T-helper 17 cell (primary cell): ENCODE measurements at places on chromosomes 1 and 21. TPM values are rescaled to one million over a fixed set of nuclear protein-coding genes. Genes with fewer than 3 reads are reported as not detected.

The IFI44 gene
- total RNA-seq: 72.5 TPM

The WNT3A gene
- total RNA-seq: not detected

The POLR3GL gene
- 24.1 TPM for total RNA-seq

The THEM5 gene
- not detected for total RNA-seq

The SERINC2 gene
- total RNA-seq: not detected

The LCE2B gene
- total RNA-seq: not detected

The MAB21L3 gene
- total RNA-seq: not detected

The RCC1 gene
- total RNA-seq: 10.7 TPM

The GBP7 gene
- total RNA-seq: not detected

The PDC gene
- not detected for total RNA-seq

The PLA2G5 gene
- not detected for total RNA-seq

The CELA3B gene
- total RNA-seq: not detected

The TTC39A gene
- not detected for total RNA-seq

The SLC1A7 gene
- total RNA-seq: not detected

The ZNF496 gene
- total RNA-seq: 5.4 TPM

The BRINP2 gene
- total RNA-seq: not detected

The LCE1C gene
- not detected for total RNA-seq

The PGLYRP4 gene
- not detected for total RNA-seq

The CD5L gene
- total RNA-seq: not detected

The FOXO6 gene
- 0.86 TPM for total RNA-seq

The ZFP69 gene
- total RNA-seq: 3.1 TPM

The SHISA4 gene
- total RNA-seq: 0.63 TPM

The RNF207 gene
- total RNA-seq: 17.7 TPM

The SLC44A3 gene
- 0.68 TPM for total RNA-seq

The C1orf56 gene
- total RNA-seq: 0.52 TPM

The SARS1 gene
- 120 TPM for total RNA-seq

The PDZK1 gene
- total RNA-seq: 0.55 TPM

The OR2T35 gene
- total RNA-seq: not detected

The PLXNA2 gene
- 2.2 TPM for total RNA-seq

The UBXN10 gene
- total RNA-seq: 1.0 TPM

The TCHH gene
- total RNA-seq: 0.05 TPM

The S100A8 gene
- 110 TPM for total RNA-seq

The ACOT11 gene
- total RNA-seq: 0.67 TPM

The EPRS1 gene
- total RNA-seq: 55.1 TPM

The MAP10 gene
- total RNA-seq: 1.8 TPM

The SLC27A3 gene
- 7.4 TPM for total RNA-seq

The TRIM58 gene
- total RNA-seq: 1.2 TPM

The PRDM16 gene
- not detected for total RNA-seq

The TAS1R3 gene
- 0.72 TPM for total RNA-seq

The CLCA4 gene
- total RNA-seq: not detected

The CENPL gene
- total RNA-seq: 7.1 TPM

The GPR137B gene
- total RNA-seq: 13.6 TPM

The FABP3 gene
- not detected for total RNA-seq

The VASH2 gene
- 0.07 TPM for total RNA-seq

The VANGL2 gene
- total RNA-seq: not detected

The SIK1 gene
- total RNA-seq: 266 TPM
